ENCODE measurements at places on chromosomes 3 and 15.

- DNase-seq, result no peak
Observed at GRCh38 chr3:24037971-24038370, 92.9 kb downstream of the NR1D2 start.

DNA sequence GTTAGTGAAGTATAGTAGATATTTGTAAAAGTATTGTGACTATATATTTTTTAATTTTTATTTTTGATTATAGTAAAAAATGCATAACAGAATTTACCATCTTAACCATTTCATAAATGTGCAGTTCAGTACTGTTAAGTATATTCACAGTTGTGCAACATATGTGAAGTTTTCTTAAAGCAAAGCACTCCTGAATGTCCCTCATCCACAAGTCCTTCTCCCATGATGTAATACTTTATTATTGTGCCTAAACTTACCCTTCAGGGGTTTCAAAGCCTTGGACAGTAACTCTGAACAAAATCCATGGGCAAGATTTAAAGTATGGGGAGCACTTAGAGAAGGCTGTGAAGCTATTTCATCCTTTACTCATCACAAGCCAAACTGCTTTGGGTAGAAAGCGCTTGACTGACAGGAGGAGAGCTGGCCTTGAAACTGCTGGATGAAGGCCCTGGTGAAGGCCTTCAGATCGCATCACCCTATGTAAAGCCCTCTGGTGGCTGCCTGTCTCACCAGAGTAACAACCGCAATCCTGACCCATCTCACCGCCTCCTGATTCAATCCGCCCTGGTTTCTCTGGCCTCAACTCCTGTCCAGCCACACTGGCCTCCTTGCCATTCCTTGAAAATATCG, 28.0 kb downstream of the LSM3 start:
- no peak for DNase-seq

DNA sequence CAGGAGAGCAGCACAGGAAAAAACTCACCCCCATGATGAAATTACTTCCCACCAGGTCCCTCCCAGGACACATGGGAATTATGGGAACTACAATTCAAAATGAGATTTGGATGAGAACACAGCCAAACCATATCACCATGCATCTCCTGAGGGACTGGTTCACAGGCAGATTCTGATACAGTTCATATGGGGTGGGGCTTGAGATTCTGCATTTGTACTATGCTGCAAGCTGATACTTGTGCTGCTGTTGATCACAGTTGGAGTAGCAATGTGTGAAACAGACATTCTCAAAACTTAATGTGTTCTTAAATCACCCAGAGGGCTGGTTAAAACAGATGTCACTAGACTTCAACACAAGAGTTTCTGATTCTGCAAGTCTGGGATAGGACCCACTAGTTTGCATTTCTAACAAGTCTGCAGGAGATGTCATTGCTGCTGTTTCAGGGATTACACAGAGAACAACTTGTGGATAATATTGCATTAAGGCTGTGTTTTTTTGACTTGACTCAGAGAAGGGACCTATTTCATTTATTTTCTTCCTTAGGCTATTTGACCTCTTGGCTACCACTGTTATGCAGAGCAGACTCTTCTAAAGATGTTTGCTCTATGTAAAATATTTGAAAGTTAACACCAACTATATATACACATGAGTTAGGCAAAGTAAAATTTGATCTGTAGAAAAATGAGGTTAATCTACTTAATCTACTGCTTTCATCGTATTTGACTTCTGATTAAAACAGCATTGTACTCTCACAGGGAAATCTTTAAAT, 194.2 kb upstream of the CNTN3 start:
- no peak for DNase-seq

DNA sequence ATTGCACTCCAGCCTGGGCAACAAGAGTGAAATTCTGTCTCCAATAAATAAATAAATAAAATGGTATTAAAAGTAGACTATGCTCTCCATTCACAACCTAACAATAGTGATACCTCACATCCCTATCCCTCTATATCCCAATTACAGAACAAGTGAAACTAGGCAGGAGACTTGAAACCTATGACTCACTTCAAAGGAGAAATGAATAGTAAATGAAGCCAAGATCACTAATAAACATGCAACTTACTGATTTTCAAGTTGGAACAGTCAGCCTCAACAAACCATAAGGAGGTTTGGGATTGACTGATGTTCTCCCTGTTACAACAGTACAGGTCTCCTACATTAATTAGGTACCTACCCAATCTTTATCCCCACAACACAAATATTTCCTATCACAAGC, 103.4 kb downstream of the GSK3B start:
- DNase-seq, result peak; percentile 23

GRCh38 chr3:134840459-134840858, 45.4 kb downstream of the EPHB1 start:
- no peak for DNase-seq

- no peak for DNase-seq
Observed at GRCh38 chr15:90701048-90701447, 16.1 kb upstream of the BLM start.

- no peak for DNase-seq
Observed at GRCh38 chr15:85778107-85778776, 16.5 kb downstream of the KLHL25 start.

- DNase-seq, result no peak
Observed at GRCh38 chr3:161107311-161107710, 2.2 kb upstream of the B3GALNT1 start.

DNA sequence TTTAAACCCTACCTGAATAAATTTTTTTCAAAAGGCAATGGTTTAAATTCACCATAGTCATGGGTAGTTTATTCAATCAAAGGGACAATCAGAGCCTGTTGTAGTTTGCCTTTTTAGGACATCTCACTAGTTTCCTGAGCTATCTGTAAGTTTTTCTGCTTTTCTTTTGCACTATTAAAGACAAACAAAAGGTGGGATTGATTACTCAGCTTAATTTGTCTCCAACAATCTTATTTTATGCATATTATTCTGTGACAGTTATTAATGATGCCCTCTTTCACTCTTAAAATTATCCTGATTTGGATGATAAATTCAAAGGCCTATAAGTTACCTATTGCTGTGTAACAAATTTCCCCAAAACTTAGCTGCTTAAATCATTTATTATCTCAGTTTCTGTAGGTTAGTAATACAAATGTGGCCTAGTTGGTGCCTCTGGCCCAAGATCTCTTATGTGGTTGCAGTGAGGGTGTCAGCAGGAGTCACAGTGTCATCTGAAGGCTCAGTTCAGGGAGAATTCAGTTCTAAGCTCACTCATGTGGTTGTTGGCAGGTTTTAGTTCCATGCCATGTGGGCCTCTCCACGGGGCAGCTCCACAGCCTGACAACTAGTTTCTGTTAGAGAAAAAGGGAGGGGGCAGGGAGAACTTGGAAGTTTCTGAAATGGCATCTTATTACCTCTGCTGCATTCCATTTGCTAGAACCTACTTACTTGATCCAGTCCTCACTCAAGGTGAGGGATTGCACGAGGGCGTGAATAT, 16.0 kb downstream of the ARMC8 start:
- no peak for DNase-seq

DNA sequence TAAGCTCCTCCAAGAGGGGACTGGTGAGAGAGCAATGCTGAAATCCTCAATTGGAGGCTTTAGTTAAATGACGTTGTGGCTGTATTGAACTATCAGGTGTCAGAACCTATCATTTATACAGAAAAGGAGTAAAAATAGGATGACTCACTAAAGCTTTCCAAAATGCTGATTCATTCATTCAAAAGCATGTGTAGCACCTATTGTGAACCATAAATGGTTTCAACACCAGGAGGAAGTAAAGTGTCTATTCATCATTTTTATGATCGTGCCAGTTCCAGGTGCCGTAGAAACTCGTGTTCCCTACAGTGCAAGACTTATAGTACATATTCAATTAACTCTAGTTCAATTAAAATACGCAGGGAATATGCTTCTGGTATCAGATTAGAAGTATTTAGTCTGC, 66.5 kb upstream of the ARRDC4 start:
- DNase-seq, result no peak

DNA sequence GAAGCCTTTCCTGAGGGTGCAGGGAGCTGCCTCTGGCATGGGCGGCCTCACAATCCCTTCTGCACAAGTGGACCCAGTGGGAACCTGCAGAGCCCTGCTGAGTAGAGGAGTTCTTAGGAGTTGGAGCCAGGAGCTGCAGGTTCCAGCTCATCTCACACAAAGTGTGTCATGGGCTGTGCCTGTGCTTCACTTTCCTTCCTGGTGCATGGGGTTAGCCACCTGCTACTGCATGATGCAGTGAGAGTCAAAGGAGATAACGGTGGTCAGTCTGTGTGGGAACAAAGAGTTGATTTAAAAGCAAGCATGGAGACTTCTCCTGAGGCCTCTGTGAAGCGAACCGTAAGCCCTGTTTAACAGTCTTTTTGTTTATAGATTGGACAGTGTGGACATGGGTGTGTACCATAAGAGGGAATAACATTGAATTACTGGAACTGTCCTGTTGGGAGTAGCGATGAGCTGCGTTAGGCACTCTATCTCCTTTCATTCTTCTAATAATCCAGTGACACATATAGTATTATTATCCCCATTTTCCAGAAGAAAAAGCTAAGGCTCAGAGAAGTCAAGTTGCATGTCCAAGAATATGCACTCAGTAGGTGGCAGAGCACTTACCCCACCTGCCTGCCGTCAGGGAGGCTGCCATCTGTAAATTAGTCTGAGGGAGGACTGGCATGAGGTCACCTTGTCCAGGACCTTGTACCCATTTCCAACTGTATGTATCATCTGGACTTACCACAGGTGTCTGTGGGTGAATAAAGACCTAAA, 68.7 kb upstream of the PRR23C start:
- DNase-seq, result no peak

- no peak for DNase-seq
Observed at GRCh38 chr3:111517801-111518200, 24.2 kb upstream of the CD96 start.

GRCh38 chr3:30743641-30744317, 137.4 kb downstream of the TGFBR2 start:
- no peak for DNase-seq

DNA sequence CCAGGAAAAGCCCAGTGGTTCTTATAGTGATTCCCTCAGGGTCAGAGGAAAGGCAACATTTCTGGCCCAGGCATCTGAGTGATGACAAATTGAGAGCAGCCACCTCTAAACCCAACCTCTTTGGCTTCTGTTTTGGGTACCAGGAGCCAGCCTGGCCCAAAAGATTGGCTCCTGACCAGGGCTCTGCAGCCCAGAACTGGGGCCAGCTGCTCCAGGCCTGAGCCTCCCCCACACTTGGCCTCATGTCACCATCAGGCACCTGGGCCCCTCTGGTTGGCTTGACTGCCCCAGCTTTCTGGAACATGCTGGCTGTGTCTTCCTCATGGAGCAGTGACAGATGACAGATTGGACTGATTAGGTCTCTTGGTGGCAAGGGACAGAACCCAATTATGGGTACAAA, 26.0 kb upstream of the HCN4 start:
- no peak for DNase-seq

GRCh38 chr3:153282355-153282754, 120.3 kb downstream of the RAP2B start:
- DNase-seq, result no peak

- DNase-seq, result no peak
Observed at GRCh38 chr3:23041918-23042696, 161.0 kb upstream of the UBE2E2 start.

GRCh38 chr3:140924097-140924873, 17.4 kb upstream of the SLC25A36 start:
- no peak for DNase-seq

DNA sequence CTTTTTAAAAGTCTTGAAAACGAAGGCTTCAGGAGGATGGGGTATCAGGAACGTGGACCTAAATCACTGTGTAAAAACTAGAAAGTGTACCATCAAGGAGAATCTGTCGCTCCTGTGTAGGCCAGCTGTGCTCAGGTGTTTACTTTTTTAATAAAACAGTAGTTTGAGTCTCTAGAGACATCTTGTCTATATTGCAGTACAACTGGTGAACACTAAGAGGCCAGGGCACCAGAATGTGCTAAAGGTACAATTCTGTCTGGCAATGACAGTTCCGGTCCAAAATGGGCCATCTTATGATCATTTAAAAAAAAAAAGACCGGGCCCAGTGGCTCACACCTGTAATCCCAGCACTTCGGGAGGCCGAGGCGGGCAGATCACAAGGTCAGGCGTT, 61.8 kb upstream of the MCF2L2 start:
- DNase-seq, result no peak

GRCh38 chr3:32438596-32439344, 47.1 kb downstream of the CMTM7 start:
- DNase-seq, result no peak

- peak; percentile 45 for DNase-seq
Observed at GRCh38 chr15:42273900-42274701, 868 bp upstream of the TMEM87A start.
